Islet precursor cell (in vitro differentiated cells): ENCODE measurements at places on chromosomes 11 and 22.

DNA sequence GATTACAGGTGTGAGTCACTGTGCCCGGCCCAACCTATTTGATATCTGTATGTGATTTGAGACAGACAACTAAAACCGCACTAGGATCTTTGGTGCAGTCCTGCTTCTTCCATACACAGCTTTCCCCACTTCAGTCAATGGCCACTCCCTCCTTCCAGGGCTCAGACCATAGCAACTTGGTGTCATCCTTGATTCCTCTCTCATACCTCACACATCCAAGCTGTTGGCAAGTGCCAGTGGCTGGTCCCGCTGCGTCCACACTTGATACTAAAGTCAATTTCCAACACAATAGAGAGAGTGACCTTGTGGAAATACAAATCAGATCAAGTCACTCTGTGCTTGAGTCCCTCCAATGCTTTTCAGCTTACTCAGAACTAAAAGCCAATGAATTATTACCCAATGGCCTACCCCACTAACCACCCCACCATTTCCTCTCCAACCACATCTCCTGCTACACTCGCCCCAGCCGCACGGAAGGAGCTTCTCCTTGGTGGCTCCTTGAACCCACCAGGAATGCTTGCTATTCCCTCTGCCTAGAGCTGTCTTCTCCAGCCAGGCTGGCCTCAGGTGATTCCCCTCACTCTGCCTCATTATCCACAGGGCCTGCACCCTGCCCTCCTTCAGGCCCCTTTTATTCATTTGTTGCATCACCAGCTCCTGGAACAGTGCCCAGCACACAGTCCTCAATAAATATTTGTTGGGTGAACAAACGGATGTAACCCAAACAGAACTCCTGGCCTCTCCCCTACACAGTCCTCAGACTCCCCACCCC is 12.9 kb downstream of the ABTB2 start:
- DNase-seq, result no peak

DNA sequence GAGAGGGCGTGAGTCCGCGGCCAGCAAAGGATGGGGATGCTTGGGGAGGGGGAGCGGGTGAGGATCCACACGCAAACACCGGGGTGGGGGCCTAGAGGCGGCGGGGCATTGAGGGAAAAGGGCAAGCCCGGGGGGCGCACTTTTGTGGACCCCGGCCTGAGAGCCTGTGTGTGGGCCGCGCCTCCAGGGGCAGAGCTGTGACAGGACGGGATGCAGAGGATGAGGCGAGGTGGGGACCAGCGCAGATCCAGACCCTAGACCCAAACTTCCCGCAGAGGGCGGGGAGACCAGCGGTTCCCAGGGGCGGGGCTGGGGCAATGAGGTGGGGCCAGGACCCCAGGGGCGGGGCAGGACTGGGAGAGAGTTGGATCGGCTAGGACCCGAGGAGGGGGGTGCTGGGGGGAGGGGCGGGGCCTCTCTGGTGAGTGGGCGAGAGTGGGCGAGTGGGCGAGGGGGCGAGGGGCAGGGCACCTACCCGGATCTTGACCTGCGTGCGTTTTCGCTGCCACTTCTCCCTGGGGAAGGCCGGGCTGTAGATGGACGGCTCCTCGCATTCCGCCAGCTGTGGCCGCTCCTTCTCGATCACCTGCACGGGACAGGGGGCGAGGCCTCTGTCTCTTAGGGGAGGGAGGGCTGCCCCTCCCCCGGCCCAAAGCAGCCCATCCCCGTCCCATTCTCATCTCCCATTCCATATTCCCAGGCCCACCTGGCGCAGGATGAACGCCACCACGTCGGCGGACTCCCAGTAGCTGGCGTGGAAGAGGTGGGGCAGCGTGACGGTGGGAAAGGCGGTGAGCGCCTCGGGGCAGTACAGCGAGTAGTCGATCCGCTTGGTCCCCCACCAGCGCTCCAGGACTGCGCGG is 10.6 kb downstream of the PITPNM1 start:
- no peak for DNase-seq

GRCh38 chr11:88363648-88364065 is 26.1 kb upstream of the CTSC start:
- DNase-seq, result no peak

DNA sequence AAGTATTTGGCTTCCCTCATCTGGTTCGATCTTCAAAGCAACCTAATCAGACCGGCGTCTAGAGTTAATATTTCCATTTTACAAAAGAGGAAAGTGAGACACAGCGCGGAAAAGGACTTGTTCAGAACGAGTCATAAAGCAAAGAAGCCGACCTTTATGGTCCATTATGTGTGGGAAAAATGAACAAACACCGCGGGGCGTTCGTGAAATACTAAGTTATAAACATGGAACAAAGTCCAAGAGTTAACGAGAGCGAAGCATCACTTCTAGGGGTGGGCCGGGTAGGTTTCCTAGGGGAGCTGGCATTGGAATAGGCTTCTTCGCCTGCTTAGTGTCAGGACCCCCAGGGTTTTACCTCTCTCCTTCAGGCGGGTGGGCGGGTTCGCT is 575 bp downstream of the DUSP18 start:
- DNase-seq, result no peak

GRCh38 chr11:62708392-62708791 is 916 bp downstream of the GNG3 start:
- DNase-seq, result no peak

DNA sequence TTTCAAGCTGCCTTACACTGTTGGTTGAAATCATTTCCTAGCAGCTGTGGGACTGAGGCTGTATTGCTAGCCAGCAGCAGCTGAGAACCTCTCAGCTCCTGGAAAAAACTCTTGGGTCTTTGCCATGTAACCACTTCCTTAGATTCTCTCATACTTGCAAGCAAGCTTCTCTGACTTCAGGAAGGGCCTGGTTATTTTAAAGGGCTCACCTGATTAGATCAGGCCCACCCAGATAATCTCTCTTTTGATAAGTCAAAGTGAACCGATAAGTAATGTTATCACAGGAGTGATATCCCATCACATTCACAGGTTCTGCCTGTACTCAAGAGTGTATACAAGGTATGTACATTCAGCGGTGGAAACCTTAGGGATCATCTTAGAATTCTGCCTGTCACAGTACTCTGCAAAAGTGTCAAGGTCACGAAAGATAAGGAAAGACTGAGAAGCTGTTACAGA is 7.4 kb upstream of the CLPB start:
- no peak for DNase-seq

DNA sequence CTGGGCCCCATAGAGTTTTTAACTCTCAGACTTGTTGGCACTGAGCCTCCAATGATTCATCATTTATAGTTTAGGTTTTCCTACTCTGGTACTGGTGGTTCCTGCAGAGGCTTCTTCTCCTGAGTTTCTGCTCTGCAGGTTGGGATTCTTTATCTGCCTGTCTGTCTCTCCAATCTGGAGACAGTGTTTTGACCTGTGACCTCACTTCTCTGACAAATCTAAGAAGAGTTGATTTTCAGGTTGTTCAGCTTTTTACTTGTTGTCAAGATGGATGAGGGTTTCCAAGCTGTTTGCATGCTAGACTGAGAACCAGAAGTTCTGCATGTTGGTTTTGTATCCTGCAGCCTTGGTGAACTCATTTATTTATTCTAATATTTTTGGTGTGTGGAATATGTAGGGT is 63.9 kb downstream of the JAM3 start:
- DNase-seq, result peak; percentile 70

DNA sequence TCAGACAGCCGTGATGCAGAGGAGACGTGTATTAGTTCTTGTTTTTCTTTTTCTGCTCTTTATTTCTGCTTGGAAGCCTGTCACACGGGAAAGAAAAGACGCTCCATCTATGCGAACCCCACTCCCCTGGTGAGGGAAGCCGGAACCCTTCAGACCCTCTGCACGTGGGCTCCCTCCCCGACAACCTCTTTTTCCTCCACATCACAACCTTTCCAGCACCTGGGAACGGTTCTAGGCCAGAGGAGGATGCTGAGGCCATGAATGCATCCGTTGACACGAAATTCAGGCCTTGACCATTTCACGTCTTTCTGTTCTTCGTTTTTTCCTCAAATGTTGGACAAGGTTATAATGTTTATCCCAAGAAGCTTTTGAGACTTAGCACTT is 85.3 kb upstream of the WNT7B start:
- DNase-seq, result peak; percentile 27

DNA sequence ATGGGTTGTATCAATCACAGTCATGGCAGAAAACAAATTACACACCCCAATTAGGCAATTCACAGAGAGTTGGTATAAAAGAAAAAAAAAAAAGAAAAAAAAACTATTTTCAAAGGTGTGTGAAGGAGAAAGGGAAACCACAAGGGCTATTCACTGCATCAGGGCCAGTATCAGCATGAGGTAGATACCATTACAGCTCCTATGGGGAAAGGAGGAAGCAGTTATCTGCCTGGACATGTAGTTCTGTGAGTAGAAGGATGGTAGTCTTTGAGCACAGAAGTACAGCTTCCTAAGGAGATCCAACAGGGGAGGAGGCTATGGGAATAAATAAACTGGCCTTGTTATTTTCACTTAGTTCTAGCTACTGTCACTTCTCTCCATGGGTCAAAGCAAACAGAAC is 746.1 kb downstream of the LUZP2 start:
- DNase-seq, result no peak

DNA sequence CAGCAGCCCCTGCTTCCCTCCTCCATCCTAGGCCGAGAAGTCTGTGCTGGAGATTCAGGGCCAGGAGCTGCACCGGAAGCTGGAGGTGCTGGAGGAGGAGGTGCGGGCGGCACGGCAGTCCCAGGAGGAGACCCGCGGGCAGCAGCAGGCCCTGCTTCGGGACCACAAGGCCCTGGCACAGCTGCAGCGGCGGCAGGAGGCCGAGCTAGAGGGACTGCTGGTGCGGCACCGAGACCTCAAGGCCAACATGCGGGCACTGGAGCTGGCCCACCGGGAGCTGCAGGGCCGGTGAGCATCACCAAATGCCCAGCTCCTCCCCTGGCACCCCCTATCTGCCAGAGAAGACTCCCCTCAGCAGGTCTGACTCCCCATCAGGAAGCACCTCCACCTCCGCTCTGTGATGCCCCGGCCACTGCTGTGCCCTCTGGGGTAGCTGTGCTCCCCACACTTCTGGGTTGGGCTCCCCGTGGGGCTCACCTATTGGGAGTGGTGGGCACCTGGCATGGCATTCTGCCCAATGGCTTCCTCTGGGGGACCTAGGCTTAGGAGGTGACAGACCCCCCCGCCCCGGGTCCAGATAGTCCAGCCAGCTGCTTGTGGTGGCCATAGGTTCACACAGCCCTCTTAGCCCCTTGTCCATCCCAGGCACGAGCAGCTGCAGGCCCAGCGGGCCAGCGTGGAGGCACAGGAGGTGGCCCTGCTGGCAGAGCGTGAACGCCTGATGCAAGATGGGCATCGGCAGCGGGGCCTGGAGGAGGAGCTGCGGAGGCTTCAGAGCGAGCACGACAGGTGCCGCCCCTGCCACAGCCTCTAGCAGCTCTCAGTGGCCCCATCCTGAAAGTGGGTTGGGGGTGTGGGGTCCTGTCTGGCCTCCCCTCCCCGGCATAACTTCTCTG is 6.6 kb upstream of the RPS6KA4 start:
- peak; percentile 51 for DNase-seq

DNA sequence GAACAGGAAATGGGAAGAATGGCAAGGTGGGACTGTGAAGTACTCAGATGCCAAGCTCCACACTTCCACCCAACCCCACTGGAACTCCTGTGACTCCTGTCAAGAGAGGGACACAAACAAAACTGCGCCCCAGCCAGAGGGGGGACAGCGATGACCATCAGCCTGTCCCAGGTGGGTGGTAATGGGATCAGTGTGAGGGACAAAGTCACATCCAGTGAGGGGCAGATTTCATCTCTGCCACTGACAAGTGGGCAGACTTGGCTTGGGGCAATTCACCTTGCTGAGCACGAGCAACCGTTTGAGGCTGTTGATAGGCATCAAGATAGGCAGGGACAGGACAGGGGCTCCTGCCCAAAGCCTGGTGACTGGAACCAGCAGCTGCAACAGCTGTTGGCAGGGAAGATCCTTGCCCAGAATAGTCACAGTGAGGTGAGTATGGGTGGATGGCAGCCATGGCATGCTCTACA is 105.4 kb upstream of the PITPNB start:
- no peak for DNase-seq

DNA sequence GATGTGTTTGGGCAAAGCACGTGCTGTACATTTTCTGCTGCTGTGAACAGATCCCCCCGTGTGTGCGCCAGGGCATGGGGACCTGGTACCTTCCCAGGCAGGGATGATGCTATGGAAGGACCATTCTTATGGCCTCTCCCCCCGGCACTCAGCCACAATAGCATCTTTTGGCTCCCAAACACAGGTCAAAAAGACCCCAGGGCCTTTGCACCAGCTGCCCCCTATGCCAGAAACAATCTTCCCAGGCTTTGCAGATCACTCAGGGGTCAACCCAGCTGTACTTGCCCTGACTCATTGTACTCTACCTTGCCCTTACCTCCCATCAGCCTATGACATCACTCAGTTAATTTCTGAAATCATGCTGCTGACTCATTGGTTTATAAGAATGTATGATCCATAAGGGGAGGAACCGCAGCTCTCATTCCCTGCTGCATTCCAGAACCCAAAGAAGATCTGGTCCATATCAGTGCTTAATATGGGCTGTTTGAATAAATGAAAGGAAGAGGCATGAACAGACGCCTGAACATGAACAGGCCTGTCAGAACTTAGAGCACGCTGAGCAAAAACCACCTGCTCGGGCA is 100.7 kb downstream of the CELSR1 start:
- DNase-seq, result no peak
